CD14-positive monocyte (primary cell): ENCODE measurements at places on chromosomes 7 and 10.

GRCh38 chr10:78913219-78914059 lies 155.3 kb upstream of the ZMIZ1 start:
- DNase-seq: no peak

DNA sequence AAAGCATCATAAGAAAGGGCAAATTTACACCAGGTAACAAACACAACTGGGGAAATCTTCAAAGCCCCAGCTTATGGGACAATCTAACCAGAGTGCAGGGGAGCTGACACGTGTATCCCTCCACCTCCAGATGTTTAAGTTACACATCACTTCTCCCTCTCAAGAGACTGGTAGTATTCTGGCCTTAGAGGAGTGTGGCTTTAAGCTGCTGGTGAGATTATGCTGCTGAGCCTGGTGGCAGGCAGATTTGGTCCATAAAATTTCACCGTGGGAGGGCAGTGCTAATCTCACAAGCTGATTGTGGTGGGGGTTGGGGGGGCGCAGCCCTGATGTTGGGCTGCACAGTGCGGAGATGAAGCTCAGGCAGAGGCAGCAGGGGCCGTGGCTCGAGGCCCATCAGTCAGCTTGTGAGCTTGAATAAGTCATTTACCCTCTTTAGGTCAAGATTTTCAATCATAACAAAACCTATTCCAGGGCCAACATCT lies 431.0 kb upstream of the GALNT17 start:
- no peak for DNase-seq

DNA sequence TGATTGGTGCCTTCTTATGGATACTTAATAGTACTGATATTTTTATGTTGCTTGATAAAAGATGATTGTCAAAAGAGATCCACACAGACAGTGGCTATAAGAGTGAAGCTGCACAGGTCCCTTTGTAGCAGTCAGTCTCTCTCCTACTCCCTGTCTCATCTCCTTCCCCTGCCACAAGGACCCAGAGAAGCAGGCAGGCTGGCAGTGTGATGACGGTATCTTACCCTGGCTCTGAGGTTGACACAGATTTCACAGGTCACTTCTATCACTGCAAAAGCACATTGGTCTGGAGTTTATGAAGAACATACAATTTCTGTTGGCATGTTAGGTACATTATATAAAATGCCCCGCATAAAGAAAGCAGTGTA lies 64.4 kb upstream of the AHR start:
- peak; percentile 59 for DNase-seq

DNA sequence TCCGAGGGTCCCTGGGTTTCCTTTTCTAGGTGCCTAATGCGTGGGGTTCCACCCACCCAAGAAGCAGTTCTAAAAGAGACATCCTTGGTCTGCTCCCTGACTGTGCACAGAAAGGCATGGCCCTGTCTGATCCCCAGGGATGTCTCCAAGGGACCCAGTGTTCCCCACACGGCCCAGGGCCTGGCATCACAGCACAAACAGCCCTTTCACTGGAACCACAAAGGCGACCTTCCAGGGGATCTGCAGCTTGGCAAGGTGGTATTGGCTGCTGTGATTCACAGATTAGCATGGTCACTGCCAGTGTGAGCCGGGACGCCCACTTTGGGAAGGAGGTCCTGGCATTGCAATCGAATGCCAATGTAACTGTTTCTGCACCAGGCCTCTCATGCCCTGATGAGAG lies 6.4 kb downstream of the KCNMA1 start:
- DNase-seq: no peak

- DNase-seq: no peak
Measured at GRCh38 chr7:135879233-135879632, 97.9 kb downstream of the MTPN start.

DNA sequence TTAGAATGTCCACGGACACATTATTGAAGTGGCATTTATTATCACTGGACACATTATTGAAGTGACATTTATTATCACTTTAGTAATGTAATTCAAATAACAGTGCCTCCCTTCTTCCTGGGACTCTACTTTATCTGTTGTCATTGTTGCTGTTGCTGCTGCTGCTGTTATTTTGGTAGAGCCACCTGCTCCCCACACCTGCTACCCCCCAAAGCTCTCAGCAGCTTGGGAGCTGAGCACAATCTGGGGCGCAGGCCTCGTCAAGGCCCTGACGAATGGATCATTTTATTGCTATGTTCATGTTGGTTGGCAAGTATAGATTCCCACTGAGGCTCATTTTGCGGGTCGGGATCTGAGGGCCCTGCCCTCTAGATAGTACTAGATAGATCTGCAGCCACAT lies 24.8 kb downstream of the FIGNL1 start:
- no peak for DNase-seq

DNA sequence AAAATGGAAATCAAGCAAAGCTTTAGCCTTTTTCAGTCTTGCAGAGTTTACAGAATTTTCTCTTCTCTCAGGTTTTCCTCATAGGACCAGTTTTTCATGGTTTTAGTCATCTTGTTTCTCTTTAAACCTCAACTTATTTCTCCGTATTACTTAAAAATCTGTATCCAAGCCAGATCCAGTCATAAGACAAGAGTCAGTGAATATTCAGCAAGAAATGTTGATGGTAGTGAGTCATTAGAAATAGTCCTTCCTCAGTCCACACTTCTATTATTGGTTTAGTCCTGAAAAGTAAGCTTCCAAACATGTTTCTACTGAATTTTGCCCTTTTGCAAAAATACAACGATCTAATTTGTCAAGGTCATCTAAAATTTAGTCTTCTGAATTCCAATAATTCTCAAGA lies 107.0 kb downstream of the VIM start:
- DNase-seq: no peak

DNA sequence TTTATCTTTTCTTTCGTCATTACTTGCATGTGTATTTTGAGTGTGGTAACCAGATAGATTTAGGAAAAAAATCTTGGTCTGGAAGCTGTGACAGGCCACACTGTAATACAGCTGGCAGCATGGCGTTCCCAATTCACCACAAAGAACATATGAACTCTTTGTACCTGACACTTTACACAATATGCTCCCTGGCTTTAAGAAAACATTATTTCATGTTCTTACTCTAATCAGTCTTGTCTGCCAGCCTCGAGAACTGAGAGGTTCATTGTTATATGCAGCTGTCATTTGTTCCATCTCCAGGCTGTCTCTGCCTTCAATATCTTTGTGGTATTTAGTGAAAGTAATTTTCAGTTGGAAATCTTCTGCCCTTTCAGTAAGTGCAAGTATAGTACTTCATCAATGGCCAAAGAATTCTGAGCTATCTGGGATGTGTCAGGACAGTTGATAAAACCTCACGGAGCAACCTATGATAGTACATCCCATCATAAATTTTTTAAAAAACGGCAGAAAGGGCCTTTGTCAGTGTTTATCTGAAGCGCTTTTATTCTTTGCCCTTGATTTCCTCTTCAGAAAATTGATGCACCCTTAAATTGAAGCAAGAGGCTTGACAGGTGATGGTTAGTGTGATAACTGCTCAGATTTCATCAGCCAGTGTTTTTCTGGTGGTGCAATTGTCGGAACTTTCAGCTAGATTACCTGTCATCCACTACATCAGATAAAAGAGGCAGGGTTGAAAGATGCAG lies 146.3 kb upstream of the SP8 start:
- no peak for DNase-seq

DNA sequence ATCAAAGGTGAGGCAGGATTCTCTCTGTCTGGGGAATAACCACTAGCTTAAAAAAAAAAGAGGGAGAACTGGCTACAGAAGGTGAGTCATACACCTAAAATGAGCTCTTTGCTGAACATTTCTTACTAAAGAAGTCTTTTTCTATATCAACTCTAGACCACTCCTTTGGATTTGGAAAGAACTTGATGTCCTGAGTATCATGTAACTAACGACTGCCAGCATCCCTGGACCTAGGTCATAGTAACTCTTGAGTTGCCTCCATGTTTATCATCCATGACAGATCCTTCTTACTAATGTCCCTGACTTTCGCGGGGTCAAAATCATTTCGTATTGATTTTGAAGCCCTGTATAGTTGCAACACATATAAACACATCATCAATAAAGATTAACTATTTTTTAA lies 89.1 kb downstream of the CNOT4 start:
- DNase-seq: no peak

DNA sequence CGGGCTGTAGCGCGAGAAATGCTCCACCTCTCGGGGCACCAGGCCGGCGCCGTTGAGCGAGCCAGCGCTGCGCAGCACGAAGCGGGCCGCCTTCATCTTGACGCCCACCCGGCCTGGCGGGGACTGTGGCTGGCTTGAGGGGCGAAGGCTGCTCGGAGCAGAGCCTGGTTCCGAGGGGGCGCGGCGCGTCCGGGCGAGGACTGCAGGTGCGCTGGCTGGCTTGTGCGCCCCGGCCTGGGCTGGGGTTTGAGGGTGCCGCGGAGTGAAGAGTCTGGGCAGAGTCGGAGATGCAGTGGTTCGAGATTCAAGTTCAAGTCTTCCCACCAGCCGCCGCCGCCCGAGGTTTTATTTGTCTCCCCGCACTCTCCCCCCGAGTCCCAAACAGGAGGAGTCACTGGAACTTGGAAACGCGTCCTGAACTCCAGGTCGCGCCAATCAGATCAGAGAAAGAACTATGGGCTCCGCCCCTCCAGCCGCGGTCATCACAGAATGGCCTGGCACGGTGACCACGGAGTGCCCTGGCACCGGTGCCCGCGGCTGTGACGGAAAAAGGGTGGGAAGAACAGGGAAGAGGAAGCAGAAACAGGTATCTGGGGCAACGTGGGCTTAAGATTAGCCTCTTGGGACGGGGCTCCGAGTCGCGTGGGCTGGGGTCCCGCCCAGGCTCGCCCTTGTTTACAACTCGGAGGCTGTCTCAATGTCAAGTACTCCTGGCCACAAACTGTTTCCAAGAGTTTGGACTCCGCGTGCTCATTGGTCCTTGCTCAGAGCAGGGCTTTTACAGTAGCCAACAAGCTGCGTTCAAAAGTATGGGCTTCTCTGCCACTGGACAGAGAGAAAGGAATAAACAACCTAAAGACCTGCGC lies at the start of gene PDK4:
PDK4 (minus strand) TSS at position 319 of the 866 bp plus-strand sequence; CDS start at position 96, 223 bp downstream.
- peak; percentile 63 for DNase-seq

GRCh38 chr10:86340991-86341260 lies 25.7 kb downstream of the GRID1 start:
- DNase-seq: no peak

DNA sequence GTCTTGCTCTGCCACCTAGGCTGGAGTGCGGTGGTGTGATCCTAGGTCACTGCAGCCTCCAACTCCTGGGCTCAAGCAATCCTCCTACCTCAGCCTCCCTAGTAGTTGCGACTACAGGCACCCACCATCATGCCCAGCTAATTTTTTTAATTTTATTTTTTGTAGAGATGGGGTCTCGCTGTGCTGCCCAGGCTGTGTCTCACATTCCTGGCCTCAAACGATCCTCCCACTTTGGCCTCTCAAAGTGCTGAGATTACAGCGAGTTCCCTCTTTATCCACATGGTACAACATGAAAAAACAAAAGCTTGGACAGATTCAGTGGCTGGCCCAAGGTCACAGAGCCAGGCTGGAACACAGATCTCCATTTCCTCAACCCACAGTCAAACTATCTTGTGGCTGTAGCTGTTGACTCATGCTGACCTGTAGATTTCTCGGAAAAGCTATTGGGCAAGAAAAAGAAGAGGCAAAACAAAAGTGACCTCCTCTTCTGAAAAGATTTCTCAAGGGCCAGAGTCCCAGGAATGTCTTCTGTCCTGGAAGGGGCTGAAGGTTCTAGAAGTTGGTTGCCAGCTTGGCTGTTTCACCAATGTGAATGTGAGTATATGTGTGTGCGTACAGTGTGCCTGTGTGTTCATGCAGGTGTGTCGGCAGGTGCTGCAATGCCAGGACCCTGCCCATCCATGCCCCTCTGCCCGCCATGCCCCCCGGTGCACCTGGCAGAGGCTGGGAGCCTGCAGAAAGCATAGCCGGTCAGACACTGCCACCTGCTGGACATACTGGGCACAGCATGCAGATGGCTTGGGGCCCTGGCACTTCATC lies 28.4 kb downstream of the TMEM130 start:
- DNase-seq: peak; percentile 51

DNA sequence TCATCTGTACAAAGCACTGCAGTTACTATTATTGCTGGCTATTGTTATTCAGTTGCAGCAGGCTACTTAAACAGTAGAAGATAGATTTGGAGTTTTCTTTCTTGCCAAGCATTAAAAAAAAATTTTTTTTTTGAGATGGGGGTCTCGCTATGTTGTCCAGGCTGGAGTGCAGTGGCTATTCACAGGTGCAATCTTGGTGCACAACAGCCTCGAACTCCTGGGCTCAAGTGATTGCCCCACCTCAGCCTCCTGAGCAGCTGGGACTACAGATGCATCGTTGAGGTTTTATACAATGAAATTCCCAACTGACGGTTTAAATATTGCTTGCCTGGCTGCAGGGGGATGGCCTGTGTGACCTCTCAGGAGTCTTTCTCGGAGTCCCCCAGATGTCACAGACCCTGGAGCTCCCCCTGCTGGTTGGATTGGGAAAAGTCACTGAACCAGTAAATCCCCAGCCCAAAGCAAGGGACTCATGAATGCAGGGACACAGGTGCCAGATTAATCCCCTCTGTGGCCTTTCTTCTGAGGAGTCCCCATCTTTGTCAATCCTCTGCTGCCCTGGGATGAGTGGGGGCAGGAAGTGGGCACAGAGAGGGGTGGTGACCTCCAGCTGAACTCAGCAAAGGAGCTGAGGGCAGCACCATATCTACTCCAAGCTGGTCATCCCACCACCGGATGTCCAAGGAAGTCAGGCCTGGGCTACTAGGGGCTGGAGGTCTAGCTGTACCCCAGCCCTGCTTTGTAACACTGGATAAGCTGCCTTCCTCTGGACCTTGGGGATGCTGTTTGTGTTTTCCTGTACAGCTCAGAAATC lies 149.6 kb downstream of the C10orf105 start:
- peak; percentile 63 for DNase-seq

- DNase-seq: no peak
Measured at GRCh38 chr7:5550385-5550784, 126.8 kb upstream of the TNRC18 start.

- no peak for DNase-seq
Measured at GRCh38 chr7:43668035-43668434, 61.3 kb downstream of the COA1 start.

DNA sequence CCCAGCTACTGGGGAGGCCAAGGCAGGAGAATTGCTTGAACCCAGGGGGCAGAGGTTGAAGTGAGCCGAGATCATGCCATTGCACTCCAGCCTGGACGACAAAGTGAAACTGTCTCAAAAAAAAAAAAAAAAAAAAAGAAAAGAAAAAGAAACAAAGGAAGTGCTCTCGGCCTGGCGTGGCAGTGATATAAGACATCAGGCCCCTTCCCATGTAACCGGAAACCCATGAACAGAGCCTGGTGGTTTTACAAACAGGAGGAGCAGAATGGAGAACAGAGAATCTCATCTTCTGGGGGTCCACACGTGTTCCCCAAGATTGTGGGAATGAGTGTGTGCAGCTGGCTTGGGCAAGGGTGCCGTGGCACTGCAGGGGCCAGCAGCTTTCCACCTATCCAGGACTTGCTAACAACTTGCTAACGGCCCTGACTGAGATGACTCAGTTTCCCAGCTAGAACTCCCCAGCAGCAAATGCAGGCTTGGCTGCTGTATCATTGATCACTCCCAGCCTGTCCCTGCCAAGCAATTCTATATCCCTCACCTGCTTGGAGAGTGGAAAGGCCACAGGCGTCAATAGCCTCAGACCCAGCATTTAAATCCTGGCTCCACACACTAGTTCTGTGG lies 103.0 kb downstream of the COL26A1 start:
- no peak for DNase-seq

- no peak for DNase-seq
Measured at GRCh38 chr7:108073305-108074070, 56.7 kb downstream of the LAMB4 start.

GRCh38 chr10:108631332-108631731 lies 1292.0 kb downstream of the XPNPEP1 start:
- no peak for DNase-seq

GRCh38 chr10:8874972-8875371 lies 820.5 kb downstream of the GATA3 start:
- no peak for DNase-seq

GRCh38 chr10:17352583-17352982 lies 101.8 kb downstream of the ST8SIA6 start:
- no peak for DNase-seq
